ENCODE measurements at places on chromosomes 3 and 15.

DNA sequence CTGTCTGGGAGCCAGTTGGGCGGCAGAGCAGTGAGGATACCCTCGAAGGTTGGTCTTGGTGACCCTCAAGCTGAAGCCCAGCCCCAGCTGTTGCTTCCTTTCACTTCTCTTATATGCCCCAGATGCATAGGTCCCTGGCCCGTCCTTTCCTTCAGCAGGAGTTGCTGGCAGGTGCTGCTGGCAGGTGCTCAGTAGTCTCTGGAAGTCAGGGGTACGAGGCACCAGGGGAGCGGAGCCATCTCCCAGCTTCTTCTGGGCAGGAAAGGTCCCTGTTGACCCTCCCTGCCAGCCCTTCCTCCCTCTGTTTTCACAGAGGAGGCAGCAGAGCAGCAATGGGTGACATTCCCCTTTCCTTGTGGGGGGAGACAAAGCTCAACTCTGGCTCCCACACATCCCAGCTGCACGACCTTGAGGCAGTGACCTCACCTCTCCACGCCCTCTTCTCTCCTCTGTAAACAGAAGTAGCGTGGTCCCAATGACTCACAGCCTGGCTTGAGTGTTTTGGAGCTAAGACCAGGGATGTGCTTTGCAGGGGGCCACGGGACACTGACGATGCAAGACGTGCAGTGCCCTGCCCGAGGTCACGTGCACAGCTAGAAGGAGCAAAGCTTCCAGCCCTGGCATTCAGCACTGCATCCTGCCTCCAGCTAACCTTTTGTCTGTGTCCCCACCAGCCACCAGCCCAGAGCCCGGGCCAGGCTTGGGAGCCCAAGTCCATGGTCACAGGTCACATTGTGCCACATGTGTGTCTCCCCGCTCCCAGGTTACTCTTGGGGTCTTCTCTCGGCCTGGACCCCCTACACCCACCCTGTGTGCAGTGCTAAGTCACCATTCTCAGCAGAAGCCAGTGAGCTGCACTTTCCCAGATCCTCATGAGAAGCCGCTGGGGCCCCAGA lies 49.7 kb downstream of the SLC6A6 start:
- DNase-seq: peak; percentile 83

DNA sequence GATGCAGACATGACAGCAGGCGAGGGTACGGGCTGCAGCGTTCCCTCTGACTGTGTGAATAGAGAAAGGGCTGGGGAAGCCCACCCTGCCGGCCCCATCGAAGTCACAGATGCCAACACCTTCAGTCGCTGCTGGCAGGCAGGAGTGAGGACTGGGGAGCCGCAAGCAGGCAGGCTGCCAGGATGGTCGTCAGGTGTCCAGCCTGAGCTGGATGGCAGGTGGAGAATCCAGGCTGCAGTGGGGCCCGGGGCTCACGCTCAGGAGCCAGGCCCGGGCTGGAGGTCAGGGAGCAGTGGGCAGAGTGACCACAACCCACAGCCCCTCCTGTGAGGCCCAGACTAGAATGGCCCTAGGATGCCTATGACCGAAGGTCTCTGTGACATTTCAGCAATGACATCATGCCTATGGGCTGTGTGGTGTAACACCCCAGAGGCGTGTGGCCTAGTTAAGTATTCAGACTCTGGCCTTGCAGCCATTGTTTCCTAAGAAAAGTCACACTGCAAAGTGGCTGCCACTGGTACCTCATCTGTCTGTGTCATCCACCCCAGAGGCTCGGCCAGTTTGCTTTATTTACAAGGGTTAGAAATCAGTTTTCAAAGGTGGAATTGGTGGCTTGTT lies 15.7 kb downstream of the PRR23E start:
- no peak for DNase-seq

DNA sequence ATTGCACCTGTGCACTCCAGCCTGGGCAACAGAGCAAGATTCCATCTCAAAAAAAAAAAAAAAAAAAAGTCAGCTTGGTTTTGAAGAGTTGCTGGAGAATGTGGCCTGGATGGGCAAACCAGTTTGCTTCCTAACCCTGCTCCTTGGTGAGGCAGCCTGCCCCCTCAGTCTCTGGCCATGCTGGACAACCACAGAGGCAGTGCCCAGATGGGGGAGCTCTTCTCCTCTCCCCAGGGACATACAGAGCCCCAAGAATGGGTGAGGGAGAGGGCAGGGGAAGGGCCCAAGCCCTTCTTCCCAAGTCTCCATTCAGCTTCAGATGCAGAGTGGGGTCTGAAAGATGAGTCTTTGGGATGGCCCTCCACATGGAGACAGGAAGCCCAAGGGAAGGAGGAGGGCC lies 27.9 kb downstream of the CD276 start:
- DNase-seq: no peak

DNA sequence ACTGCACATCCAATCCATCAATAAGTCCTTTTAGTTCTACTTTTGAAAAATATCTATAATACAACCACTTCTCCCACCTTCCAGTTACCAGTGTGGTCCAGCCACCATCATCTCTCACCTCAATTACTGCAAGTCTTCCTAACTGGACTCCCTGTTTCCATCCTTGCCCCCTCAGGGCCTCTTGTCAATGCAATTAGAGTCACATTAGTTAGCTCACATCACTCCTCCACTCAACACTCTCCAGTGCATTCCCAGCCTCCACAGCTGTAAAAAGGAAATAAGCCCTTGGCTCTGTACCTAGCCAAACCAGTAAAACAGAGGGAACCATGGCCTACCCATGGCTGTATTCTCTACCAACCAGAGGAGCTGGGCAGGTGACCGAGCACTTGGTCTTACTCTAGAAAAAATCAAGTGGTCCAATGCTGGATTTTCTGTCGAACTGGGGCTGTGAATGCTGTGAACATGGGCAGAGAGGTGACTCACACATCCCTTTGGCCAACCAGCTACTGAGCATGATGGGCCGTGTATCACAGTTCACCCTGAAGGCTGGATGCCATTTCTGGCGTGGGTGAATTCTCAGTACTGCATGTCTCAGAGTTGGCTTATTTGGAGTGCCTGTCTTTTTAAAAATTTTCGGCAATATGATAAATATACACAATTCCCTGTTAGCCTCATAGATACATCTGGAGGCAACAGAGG lies 62.5 kb upstream of the C15orf61 start:
- DNase-seq: no peak

DNA sequence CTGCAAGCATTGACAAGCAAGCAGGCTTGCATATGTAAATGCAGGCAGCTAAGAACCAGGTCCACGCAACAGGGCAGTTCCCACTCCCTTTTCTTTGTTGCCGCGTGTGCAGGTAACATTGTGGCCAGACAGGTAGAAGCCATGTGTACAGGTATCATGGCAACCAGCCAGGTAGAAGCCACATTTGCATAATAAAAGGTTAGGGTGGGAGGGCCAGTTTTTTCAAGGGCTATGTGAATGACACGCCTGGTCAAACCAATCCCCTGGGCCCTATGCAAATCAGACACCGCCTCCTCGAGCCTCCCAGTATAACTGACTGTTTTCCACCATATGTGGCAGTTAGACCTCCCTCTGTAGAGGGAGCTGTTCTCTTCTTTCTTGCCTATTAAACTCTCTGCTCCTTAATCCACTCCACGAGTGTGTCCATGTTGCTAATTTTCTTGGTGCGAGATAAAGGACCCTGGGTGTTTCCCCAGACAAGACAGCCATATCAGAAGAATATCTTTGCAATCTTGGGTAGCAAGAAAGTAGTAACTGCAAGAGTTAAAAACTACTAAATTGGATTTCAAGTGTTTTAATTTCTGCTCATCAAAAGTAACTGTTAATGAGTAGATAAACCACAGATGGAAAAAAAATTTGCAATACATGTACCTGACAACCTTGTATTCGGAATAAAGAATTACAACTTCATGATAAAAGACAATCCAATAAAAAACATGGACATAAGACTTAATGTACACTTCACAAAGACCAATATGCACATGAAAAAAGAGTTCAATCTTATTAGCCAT lies 21.8 kb downstream of the PCOLCE2 start:
- DNase-seq: no peak

GRCh38 chr3:2166552-2166951 lies 67.9 kb downstream of the CNTN4 start:
- peak; percentile 9 for DNase-seq

DNA sequence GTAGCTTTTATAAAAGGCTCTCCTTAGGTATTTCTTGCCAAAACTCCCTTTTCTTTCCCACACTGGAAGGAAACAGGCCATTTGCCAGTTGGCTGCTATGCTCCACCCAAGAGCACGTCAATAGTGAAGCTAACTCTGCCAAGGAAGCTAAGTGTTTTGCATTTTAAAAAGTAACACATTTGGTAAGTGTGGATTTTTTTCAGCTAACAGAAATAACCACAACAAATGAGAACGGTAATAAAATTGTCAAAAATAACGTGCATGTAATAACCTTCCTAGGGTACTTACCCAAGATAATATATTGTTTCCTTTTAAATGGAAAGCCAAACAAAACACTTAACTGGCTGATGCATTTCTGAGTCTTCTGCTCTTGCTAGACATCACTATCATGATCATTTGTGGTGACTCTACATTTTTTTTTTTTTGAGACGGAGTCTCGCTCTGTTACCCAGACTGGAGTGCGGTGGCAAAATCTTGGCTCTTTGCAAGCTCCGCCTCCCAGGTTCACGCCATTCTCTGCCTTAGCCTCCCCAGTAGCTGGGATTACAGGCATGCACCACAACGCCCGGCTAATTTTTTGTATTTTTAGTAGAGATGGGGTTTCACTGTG lies 4.6 kb downstream of the DPP8 start:
- no peak for DNase-seq

- DNase-seq: no peak
These were observed 119.1 kb upstream of the SLC25A36 start for GRCh38 chr3:140822401-140823047.

DNA sequence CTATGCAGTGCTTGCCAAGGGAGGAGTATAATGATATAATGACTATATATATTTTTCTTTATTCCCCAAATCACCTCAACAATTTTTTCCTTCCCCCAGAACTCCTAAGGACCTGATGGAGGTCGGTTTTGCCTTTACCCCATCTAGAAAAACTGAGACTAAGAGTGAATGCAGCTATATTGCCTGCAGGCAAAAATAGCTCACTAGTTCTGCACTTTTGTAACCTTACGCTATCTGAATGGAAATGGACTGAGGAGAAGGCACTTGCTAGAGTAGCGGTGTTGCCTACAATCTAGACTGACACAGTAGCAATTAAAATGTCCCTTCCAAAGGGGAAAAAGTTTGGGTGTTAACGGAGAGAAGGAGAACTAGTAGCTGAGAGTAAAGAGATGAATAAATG lies 379.5 kb upstream of the SEMA6D start:
- no peak for DNase-seq

GRCh38 chr3:54122324-54123002 lies at the start of gene CACNA2D3:
Gene CACNA2D3 (plus strand): TSS chr3:54122552.
- DNase-seq: no peak

DNA sequence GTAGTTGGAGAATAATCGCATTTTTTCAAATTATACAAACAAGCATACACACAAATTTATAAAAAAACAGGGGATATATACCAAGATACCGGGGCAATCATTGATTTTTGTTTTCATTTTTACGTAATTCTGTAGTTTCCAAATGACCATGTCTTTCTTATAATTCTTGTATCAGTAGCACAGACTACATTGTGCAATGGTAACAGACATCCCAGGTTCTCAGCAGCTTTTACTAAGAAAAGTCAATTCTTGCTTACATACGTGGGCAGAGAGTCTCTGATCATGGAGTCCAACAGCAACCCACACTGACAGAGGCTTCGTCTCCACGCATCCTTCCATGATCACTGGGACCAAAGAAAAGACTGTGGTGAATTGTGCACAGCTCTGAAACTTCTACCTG lies 441.3 kb downstream of the TBL1XR1 start:
- DNase-seq: no peak

DNA sequence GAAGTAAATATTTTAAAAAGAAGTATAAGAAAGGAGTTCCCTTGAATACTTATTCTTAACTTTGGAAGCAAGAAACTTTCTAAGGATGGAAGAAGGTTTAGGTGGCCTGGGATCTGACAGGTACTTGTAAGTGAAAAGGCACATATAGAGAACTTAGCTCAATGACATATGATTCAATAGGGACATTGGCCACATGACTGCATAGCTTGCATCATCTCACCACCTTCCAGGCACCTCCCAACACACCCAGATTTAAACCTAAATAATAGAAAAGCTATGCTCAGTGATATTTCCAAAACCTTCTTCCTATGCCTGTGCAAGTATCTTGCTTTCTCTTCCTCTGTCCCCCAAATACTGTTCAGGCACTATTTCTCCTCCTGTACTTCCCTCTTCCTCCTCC lies 4.7 kb upstream of the P2RY1 start:
- no peak for DNase-seq

- peak; percentile 94 for DNase-seq
These were observed 4.3 kb upstream of the NPTN start for GRCh38 chr15:73637527-73637926.

- DNase-seq: no peak
These were observed 103.4 kb downstream of the ARRDC4 start for GRCh38 chr15:98063871-98064270.

DNA sequence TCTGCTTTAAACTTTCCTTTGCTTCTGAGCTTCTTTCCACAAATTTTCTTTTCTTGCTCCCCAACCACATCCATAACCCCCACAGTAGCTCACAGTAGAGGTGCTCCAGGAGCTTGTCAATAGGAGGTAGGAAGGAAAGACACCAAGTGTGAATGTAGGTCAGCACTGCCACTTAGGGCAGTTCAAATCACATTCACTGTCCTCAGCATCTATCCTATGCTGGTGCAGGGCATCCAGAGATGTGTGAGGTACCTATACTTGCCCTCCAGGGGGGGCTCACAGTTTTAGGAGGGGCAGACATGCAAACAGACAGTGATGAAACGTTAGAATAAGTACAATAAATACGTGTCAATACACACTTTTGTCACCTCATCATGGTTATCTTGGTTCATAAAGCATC lies 1.5 kb upstream of the SPSB4 start:
- DNase-seq: no peak

- DNase-seq: no peak
These were observed 26.8 kb upstream of the NOX5 start for GRCh38 chr15:68987676-68988075.

DNA sequence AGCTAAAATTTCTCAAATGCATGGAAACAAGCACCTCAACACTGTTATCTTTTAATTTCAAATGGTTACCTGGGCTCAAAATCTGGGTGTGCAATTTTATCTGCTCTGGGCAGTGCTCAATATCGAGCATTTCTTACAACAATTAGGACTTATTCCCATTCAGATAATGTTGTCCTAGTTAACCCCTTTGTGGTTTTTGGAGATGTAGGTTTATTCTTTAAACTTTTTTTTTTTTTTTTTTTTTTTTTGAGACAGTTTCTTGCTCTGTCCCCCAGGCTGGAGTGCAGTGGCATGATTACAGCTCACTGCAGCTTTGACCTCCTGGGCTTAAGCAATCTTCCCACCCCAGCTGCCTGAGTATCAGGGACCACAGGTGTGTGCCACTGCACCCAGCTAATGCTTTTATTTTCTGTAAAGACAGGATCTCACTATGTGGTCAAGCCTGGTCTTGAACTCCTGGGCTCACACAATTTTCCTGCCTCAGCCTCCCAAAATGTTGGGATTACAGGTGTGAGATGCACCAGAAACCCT lies 4.4 kb upstream of the ATP2C1 start:
- DNase-seq: no peak

GRCh38 chr3:52480768-52481715 lies 14.1 kb upstream of the STAB1 start:
- no peak for DNase-seq

GRCh38 chr3:70040386-70040785 lies 40.9 kb downstream of the SAMMSON start:
- DNase-seq: no peak

- no peak for DNase-seq
These were observed 13.7 kb downstream of the CYFIP1 start for GRCh38 chr15:22966321-22967083.

- peak; percentile 93 for DNase-seq
These were observed 127.6 kb upstream of the LMOD3 start for GRCh38 chr3:69250014-69250413.
